ENCODE measurements at places on chromosomes 16 and 17.

DNA sequence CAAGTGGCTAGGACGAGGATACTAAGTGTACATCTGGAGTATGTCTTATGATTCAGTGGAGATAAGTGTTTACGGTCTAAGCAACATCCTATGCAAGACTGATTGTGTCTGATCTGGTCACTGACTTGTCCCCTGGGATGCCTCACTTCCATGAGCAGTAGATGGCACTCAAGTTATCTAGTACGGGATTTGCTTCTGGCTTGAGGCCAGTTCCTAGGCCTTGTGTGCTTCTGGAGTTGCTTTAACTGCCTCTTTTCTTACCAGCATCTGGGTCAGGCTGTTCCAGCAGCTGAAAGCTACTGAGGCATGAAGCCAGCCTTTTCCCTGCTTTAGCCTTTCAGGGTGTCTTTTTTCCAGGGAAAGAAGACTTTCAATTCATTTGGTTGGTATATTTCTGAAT lies 23.0 kb downstream of the SUPT6H start:
- DNase-seq: no peak

DNA sequence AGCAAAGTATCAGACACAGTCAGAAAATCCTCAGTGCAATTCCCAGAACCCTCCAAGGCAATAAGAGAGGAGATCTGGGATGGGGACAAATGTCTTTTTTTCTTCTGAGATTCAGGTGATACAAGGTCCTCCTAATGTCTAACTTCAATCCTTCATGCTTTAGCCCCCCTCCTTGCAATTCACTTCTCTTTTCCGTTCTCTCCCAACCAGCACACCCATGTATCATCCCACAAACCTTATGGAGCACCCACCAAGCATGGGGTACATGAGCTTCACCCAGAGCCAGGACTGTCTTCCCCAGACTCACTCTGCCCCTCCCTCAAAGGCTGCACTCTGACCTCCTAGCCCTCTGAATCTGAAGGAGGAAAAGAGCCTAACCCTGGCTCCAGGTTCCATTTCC lies 10.1 kb downstream of the HDAC5 start:
- no peak for DNase-seq

DNA sequence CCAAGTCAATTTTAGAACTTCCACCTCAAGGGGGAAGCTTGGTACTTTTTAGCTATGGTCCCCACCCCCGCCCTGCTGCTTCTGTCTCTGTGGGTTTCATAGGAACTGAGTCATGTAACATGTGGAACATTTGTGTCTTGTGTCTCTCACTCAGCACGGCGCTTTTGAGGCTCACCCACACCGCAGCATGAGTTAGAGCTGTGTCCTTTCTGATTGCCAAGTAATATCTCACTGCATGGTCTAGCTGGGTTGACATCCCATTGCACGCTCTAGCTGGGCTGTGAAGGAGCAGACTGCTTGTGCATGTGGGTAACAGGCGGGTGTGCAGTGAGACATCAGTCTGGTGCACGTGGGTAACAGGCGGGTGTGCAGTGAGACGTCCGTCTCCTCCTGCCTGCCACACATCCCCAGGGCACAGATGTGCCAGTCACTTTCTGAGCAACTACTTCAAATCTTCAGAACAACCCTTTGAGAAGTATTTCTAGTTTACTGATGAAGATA lies 26.4 kb upstream of the SLC7A5 start:
- DNase-seq: no peak

DNA sequence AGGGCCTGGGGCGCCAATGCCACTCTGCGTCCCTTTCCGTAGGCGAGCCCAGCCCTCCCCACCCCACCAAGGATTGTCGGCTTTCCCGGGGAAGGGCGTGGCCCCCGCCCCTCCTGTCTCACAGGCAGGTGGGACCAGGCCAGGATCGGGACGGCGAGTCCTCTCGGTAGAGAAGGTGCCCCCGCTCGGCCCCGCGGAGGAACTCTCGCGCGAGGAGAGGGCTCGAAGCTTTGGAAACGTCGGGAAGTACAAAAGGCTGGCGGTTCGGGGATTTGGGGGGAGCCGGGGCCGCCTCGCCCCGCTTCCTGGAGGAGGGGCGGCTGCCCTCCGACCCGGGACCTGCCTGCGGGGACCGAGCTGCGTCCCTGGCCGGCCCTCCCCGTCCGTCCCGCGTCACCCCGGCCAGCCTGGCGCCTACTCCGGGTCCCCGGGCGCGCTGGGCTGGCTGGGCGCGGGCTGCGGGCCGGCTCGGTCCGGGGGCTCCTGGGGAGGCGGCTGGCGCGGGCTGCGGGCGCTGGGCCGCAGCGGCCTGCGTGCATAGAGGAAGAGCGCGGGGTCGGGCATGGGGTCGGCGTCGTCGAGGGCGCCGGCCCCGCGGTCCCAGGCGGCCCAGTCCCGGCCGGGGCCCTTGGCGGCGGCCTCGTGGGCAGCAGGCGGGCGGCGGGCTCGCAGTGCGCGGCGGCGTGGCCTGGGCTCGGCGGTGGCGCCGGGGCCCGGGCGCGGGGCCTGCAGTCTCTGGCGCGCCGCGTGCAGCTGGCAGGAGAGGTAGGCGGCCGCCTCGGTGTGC lies 12.6 kb upstream of the CLUH start:
- no peak for DNase-seq

DNA sequence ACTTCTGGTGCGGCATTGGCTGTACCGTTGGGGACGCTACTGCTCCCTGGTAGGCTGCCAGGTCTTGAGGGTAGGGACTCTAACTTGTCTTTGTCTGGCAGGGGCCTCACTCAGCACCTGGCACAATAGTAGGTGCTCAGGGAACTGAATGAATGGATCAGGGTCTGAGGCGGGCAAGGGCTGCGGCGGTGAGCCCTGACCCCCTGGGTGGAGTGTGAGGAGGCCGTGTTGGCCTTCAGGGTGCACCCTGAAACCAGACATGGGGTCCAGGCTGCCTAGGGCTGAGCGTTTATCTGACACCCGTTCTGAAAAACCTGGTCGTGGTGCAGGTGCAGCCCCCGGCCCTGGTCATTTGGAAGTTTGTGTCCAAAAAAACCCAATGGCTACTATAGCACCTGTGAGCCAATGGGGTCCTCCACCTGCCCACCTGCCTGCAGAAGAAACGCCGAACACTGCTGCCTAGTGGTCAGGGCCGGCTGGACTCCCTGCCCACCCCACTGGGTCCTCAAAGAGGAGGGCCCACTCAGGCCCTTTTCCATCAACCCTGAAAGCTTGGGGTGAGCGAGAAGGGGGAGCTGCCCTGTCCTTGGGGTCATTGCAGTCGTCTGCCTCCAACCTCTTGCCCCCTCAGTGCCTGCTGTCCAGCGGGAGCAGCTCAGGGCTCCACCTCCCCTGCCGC lies 4.9 kb upstream of the ATP6V0C start:
- no peak for DNase-seq

- DNase-seq: peak; percentile 28
Measured at GRCh38 chr16:70700101-70701020, 14.5 kb upstream of the MTSS2 start.

GRCh38 chr16:84585886-84586285 lies 32.0 kb downstream of the COTL1 start:
- DNase-seq: no peak

GRCh38 chr16:50045412-50045811 lies 20.4 kb upstream of the HEATR3 start:
- no peak for DNase-seq

- DNase-seq: no peak
Measured at GRCh38 chr17:27778183-27778582, 22.1 kb downstream of the NOS2 start.

Data from NCI-H2107 (cell line).